Epithelial cell of alveolus of lung (primary cell): ENCODE measurements at places on chromosomes 4 and X. TPM values are rescaled to one million over a fixed set of nuclear protein-coding genes. Genes with fewer than 3 reads are reported as not detected.

Gene ZXDB
- 6.2 and 9.1 TPM in 2 replicates for total RNA-seq

Gene STBD1
- total RNA-seq, result 5.0 and 6.9 TPM in 2 replicates

Gene F8
- 1.7 and 12.6 TPM in 2 replicates for total RNA-seq

Gene XAGE2
- not detected in 2 replicates for total RNA-seq

Gene ZFP92
- total RNA-seq, result 0.32 and 0.39 TPM in 2 replicates

Gene PDZD11
- 45.1 and 67.9 TPM in 2 replicates for total RNA-seq

Gene GAGE12D
- not detected in 2 replicates for total RNA-seq

Gene SLC10A3
- total RNA-seq, result 29.9 and 37.5 TPM in 2 replicates

Gene RS1
- not detected in 2 replicates for total RNA-seq

Gene ASB12
- not detected in 2 replicates for total RNA-seq

Gene KDR
- total RNA-seq, result 2.6 and 4.3 TPM in 2 replicates

Gene EPHA5
- 0.26 and 0.48 TPM in 2 replicates for total RNA-seq

Gene GPRIN3
- total RNA-seq, result 0.65 and 1.7 TPM in 2 replicates

Gene DACH2
- 0.16 and 0.78 TPM in 2 replicates for total RNA-seq

Gene MTCP1
- total RNA-seq, result 0.78 and 0.96 TPM in 2 replicates

Gene ENPP6
- total RNA-seq, result under 0.01 and 0.13 TPM in 2 replicates

Gene AMBN
- not detected in 2 replicates for total RNA-seq

Gene CT45A5
- not detected in 2 replicates for total RNA-seq

Gene NAA11
- total RNA-seq, result not detected in 2 replicates

Gene RXFP1
- not detected in 2 replicates for total RNA-seq

Gene ATP7A
- total RNA-seq, result 7.6 and 11.3 TPM in 2 replicates

Gene SH3TC1
- 2.2 and 13.4 TPM in 2 replicates for total RNA-seq

Gene HDAC6
- total RNA-seq, result 24.8 and 42.2 TPM in 2 replicates

Gene NSG1
- 0.80 and 5.3 TPM in 2 replicates for total RNA-seq

Gene ZNF827
- total RNA-seq, result 8.7 and 10.2 TPM in 2 replicates

Gene ZNF157
- under 0.01 TPM in 1 of 2 replicates, not detected in the other for total RNA-seq

Gene S100G
- total RNA-seq, result not detected in 2 replicates

Gene MAGEB1
- not detected in 2 replicates for total RNA-seq

Gene ITIH6
- total RNA-seq, result not detected in 2 replicates

Gene MAGEB2
- not detected in 2 replicates for total RNA-seq

Gene ARMCX1
- 19.3 and 25.5 TPM in 2 replicates for total RNA-seq

Gene CTAG2
- total RNA-seq, result not detected in 2 replicates

Gene DOK7
- total RNA-seq, result 0.13 and 0.32 TPM in 2 replicates

Gene PSAPL1
- total RNA-seq, result under 0.01 TPM in 1 of 2 replicates, not detected in the other

Gene HERC5
- 0.08 and 3.0 TPM in 2 replicates for total RNA-seq

Gene MAGEA12
- total RNA-seq, result not detected in 2 replicates

Gene GBA3
- not detected in 2 replicates for total RNA-seq

Gene SPOCK3
- 0.52 and 0.56 TPM in 2 replicates for total RNA-seq

Gene ABCG2
- total RNA-seq, result 0.08 and 1.0 TPM in 2 replicates

Gene TKTL1
- not detected in 2 replicates for total RNA-seq

Gene PLXNB3
- 1.4 and 4.2 TPM in 2 replicates for total RNA-seq

Gene WDR17
- 0.52 and 0.64 TPM in 2 replicates for total RNA-seq
